ENCODE measurements at places on chromosomes 4 and X.

GRCh38 chrX:24023972-24024669, 2.9 kb downstream of the KLHL15 start:
- DNase-seq: no peak

GRCh38 chr4:89657931-89658700, 178.8 kb downstream of the SNCA start:
- DNase-seq: no peak

- DNase-seq: no peak
Observed at GRCh38 chr4:173380987-173381386, 10.2 kb downstream of the SAP30 start.

GRCh38 chrX:115940348-115940747, 230.2 kb upstream of the AGTR2 start:
- no peak for DNase-seq

DNA sequence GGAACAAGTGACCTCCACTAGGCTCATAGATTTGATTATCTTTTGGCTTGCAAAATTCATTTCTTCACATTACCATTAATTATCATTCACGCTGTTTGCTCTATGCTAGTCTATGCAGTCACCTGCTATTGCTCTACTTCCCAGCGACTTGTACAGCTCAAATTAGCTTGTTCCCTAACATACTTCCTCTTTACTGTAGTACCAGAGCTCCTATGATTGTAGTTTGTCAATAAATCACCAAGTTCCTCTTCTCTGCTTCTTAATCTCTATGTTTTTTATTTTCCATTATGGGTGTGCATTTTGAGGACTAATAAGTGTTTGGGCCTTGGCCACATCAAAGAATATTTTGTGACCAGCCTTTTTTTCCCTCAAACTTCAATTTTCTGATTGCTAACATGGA, 6.2 kb upstream of the GSPT2 start:
- no peak for DNase-seq

DNA sequence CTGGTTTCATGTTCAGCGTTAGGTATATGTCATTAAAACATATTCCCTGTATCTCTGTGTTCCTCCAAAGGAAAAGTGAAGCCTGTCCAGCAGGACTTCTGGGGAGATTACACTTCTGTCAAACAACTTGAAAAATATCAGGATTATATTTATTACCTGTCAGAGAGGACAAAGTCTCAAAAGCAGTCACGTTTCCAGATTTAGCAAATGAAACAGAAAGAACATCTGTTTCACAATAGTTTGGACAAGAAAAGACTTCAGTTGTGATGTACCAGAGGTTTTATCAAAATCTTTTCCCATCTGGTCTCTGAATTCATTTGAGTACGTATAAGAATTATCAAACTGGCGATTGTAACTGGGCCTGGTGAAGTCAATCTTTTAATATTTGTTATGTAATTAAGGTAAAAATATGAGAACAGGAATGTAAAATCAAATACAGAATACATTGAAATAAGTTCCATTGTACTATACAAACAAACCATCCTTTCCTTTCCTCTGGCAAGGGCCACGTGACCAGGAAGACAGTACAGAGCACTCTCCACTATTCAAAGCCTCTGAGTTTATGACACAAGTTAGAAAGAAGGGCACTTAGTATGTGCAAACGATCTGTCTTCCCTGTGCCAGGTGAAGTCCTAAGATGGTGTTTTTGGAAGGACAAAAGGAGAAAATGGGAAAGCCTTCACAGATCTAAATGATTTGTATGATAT, 3.2 kb downstream of the CASP3 start:
- DNase-seq: no peak

DNA sequence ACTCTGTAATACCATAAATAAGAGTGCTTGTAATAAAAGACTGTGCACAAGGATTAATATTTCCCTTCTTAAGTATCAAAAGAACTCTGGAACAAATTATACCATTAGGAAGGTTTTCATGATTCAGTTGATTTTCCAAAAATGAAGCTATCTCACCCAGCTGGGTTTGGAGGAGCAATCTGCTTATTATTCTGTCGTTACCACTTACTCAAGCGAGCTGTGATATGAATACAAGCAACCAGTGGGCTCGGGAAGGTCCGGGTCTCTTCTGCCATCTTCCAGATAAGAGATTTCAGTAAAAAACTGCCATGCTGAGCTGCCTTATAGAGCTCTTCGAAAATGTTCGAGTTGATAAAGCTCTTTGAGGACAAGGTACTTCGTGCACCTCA, 15.3 kb downstream of the SMIM20 start:
- no peak for DNase-seq

- no peak for DNase-seq
Observed at GRCh38 chrX:110311437-110312230, 6.3 kb downstream of the AMMECR1 start.

DNA sequence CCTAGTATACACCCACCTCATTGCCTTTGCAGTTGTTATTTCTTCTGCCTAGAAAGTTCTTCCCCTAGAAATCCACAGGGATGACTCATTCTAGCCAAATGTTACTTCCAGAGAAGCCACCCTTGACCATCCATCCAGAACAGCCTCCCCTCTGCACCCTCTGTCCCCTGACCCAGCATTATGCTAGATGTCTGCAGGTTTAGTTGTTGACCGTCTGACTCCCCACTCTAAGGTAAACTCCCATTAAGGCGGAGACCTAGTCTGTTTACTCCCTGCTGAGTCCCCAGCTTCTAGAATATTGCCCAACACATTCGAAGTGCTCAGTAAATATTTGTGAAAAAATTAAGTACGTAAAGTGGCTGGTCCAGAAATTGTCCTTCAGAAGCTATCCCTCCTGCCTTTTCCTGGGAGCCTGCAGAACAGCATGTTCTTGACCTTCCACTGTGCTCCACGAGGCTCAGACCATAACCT, 11.0 kb downstream of the SRD5A3 start:
- no peak for DNase-seq

DNA sequence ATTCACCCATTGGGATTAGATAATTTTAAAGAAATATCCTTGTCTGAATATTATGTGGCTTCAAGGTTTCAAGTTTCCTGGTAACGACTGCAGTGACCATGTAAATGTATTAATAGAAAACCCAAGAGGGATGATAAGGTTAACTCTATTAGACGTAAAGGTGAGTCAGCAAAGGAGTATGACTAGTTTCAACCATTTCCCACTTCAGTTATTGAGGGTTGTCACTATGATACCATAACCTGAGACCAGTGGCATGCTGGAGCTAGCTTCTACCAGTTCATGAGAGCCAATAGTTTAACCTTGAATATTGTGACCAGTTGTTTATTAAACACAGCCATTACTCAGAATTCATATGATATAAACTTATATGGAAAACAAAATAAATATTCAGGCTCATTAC, 270.1 kb downstream of the TMA16 start:
- DNase-seq: no peak

DNA sequence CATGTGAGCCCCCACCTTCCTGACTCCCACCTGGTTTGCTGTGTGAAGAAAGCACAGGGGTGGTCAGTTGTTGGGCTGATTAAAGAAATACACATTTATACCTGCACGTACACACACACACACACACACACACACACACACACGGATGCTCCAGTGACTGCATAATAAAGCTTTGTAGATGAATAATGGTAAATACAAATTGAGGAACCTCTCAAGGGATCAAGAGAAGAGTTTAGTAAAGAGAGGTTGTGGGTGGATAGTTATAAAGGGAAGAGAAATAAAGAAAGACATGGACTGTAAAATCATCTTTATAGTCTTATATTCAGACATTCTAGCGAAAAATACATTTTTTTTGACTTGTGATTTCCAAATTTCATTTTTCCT, 144.1 kb downstream of the MGST2 start:
- DNase-seq: no peak

DNA sequence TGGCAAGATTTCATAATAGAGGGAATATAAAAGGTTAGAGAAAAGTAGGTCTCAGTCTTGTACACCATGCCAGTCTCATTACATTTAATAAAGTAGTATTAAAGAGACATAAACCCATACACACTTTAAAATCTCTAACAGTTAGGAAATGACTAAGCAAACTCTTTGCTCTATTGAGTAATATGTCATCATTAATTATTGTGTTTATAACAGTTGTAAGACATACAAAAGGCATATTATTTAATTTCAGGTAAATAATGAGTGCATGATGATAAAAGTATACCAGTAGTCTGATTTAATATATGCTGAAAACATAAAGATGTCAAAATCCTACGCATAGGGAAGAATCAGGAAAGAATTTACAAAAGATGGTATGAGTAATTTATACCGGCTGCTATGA, 31.0 kb upstream of the FGG start:
- DNase-seq: no peak

GRCh38 chrX:106931831-106932491, 11.8 kb downstream of the CLDN2 start:
- no peak for DNase-seq

- DNase-seq: no peak
Observed at GRCh38 chrX:49258749-49259124, 5.8 kb downstream of the FOXP3 start.

GRCh38 chrX:132271311-132271778, 52.1 kb upstream of the RAP2C start:
- DNase-seq: no peak

- no peak for DNase-seq
Observed at GRCh38 chrX:139720136-139720535, 12.2 kb upstream of the MCF2 start.

- no peak for DNase-seq
Observed at GRCh38 chr4:139416073-139416673, 37.7 kb upstream of the RAB33B start.

GRCh38 chr4:87052615-87053014, 117.8 kb downstream of the AFF1 start:
- DNase-seq: no peak

- DNase-seq: no peak
Observed at GRCh38 chr4:3671571-3672464, 94.4 kb upstream of the ADRA2C start.

DNA sequence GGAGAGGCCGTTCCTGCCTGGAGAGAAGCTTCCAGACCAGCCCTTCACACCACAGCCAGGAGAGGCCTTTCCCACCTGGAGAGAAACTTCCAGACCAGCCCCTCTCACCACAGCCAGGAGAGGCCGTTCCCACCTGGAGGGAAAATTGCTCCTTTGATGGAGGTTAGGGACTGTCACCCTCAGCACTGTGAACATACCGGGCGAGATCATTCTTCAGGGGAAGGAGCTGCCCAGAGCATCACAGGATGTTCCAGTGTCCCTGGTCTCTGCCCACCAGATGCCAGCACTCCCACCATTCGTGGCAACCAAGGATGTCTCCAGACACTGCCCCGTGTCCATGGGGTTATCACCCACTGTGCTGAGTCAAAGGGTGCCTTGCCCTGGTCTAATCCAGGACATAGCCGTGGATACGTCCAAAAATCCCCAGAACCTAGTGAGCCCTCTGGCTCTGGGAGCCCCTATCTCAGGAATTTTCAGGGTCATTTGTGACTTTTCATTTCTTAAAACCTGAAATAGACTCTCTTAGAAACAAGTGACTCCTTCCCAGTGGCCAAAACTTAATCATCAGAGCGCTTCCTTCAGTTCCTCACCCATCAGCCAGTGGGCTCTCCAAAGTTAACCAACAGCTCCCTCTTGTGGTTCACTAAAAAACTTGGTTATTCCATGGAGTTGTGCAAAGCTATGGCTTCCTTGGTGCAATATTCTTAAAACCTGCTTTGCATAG, 80.2 kb downstream of the CRMP1 start:
- DNase-seq: no peak

DNA sequence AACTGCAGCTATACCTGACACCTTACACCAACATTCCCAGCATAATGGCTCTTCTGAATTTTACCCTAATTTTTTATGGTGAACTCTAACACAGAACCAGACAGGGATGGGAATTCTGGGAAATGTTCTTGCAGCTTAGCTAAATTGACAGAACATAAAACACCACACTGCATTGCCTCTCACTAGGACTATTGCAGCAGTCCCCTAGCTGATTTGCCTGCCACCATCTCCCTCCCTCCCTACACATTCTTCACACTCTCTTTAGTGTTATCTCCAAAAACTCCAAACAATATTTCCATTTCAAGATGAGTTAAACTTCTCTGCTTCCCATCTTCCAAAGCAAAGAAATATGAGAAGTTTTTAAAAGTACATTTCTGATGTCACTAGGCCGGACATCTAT, 733.9 kb upstream of the INTU start:
- DNase-seq: no peak

GRCh38 chr4:177008071-177008835, 215.5 kb upstream of the VEGFC start:
- DNase-seq: no peak

DNA sequence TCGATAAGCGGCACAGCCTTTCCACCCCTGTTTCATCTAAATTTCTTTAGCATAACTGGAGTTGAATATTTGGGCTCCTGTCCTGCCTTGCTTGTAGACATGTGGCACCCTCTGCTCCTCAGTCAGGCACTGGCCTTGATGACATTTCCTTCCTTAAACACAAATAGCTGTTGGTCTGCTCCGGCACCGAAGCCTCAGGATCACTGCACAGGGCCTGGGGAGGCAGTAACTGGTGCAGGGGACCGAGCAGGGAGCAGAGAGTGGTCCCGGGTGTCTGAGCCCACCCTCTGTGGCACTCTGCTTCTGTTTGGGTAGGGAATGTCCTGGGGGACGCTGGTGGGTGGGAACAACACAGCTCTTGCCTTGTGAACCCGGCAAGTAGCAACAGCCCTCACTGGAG, 13.6 kb downstream of the RGS12 start:
- no peak for DNase-seq

DNA sequence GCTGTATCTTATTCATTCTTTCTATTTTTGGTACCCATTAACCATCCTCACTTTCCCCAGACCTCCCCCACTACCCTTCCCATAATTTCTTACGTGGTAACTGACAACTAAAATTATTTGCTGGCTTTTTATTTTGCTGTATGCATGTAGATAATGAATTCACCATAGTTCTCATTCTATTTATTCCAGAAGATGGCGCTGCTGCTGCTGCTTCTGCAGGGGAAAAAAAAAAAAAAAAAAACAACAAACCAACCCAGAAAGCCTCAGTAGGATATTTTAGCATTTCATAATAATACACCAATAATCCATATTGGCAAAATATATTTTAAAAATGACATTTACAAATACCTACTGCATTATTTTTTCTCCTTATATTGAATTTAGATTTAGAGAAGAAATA, 416.6 kb upstream of the MAGEB18 start:
- no peak for DNase-seq

GRCh38 chrX:96407072-96407471, 277.6 kb upstream of the DIAPH2 start:
- no peak for DNase-seq

GRCh38 chr4:74408639-74409038, 36.3 kb upstream of the AREG start:
- no peak for DNase-seq

- DNase-seq: no peak
Observed at GRCh38 chrX:69236641-69237040, 71.4 kb upstream of the PJA1 start.

DNA sequence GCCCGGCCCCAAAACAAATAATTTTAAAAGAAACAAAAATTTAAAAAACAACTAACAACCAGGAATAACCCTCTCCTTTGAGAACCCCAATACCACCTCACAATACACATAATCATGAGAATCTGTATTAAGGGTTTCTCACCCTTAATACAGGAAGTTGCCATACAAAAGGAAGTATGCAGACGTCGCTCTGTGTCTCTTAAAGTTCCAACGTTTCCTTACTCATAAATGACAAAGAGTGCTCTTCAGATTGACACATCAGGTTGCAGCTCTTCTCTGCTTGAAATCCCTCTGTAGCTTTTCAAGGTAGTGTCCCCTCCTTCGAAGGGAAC, 73.9 kb upstream of the IRF2 start:
- no peak for DNase-seq
